Epithelial cell of prostate (primary cell): ENCODE measurements at places on chromosomes 11 and 22.

DNA sequence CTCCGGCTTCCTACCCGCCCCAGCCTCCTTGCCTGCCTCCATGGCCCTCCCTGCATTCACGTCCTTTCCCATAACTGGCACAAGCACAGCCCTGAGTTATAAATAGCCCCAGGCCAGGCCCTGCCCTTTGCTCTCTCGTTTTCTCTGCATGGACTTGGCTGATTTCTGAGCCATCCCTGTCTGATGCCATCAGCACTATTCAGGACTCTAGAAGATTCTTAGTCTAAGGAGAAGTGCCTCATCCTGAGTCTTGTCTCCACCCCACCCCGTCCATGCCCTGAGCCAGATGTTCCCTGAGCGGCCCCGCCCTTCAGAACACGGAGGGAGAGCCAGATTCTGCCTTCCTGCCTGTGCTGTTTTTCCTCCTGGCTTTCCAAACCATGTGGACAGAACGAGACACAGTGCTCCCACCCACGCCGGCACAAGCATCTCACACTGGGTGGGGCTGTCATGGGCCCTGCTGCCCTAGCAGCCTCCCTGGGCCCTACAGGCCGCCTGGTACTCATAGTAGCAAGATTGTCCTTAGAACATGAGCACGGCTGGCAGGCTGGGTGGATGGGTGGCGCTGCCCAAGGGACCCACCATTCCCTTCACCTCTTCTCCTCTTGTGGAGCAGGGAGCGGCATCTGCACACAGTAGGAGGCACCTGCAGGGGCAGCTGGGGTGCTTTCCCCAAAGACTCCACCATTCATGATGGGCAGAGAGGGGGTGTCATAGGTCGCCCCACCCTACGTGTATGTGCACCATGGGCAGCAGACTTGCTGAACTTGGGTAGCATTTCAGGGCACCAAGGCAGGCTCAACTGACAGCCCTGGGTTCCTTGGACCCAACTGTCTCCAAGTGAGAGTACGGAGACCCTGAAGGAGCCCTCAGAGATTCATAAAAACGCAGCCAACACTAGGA lies 76.9 kb downstream of the BCR start:
- DNase-seq: no peak

DNA sequence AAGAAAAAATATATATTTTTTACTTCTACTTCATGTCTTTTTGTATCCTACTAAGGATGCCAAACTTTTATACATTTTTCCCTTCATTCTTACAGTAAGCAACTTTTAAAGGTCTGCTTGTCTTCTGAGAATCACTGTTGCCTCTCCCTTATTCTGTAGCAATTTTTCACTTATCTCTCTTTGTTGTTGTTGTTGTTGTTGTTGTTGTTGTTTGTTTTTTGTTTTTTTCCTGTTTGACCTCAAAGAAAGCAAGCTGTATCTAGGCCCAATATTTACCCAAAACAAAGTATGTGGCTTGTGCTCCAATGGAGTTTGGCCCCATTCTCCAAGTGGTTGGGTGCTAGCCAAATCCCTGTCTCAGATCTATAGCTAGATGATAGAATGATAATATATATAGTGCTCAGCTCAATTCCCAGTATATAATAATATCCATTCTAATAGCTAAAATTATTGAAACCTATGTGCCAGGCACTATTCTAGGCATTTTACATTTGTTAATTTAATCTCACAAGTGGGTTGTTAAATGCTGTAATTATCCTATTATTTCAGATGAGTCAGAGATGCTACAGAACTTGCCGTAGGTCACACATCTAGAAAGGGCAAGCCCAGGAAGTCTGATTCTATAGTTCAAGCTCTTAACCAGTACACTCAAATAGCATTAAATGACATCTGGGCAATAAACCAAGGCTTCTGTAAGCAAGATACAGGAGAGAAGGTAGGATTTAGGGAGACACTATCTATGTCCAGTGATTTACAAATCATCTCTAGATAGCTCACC lies 205.1 kb upstream of the PITPNB start:
- DNase-seq: no peak

DNA sequence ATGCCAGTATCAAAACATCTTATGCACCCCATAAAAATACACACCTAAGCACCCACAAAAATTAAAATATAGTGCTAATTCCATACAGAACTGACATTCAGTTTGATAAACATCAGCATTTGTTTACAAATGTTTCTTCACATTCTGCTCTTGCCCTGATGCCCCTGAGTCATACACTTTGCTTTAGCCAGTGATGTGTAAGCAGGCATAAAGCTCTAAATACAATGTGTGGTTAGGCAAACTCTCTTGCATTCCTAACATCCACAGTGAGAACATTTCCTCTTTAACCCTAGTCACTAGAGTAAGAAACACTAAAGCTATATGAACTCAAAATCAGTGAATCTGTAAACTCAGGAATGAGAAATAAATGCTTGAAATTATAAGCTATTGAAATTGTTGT lies 1060.7 kb downstream of the FAM181B start:
- DNase-seq: peak; percentile 44

DNA sequence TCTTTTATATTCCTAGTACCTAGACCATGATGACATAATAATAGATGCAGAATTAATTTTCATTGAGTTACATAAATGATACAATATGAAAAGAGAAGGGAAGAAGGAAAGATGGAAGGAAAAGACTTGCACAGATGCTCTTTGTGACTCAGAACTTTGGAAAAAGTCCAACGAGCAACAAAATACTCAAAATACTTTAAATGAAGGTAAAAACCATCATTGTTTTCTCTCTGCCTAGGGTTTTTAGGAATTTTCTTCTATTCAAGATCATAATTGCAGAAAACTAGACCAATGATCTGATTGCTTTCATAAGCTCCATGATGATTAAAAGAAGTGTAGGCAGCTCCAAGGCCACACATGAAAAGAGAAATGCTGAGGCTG lies 276.9 kb downstream of the KIRREL3 start:
- DNase-seq: no peak

DNA sequence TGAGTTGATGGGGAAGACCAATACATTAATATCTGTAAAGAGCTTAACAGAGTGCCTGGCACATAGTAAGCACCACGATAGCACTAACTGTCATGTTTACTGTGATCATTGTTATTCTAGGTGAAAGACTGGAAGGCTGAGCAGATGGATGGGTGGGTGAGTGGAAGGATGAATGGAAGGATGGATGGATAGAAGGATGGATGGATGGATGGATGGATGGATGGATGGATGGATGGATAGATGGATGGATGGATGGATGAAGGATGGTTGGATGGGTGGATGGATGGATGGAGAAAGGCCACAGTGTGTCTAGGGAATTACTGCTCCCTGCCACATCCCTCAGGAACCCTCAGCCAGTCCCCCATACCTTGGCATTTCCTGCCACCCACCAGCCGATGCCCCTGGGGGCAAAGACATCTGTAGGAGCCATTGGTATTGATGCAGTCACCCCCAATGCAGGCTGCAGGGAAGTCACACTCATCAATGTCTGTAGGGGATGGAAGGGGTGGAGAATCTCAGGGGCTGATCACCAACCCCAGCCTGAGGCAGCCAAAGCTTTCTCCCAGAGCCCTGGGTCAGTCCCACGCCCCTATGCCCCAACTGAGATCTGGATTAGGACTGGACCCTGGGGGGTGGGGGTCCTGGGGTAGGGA lies 15.3 kb downstream of the LTBP3 start:
- no peak for DNase-seq

DNA sequence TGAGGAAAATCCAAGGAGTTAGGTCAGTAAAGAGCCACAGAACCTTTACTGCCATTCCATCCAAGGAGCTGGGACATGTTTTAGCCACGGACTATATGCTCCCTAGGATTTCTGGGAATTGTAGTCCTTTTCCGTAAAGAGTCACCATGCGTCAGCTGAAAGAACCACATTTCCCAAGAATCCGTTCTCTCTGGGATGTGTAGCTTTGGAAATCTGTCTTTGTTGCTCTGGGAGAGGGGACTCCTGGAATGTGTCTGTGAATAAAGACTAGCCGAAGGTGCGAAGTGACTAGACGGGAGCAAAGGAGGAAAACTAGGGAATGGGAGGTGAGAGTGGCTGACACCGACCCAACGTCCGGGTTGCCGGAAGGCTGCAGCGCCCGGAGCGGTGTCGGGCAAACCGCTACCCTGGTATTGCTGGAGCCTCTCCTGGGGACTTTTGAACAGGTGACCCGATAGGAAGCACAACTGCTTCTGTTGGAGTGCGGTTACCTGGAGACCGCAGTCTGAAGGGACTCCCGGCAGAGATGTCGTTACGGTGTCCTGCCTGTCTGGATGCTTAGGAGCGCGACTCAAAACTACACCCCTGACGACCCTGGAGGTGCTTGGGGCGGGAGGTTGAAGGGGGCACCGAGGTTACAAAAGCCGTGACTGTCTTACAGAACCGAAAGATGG lies at the start of gene IFTAP:
IFTAP (plus strand) TSS at position 187 of the 674 bp plus-strand sequence. CDS start 15,602 bp downstream, outside the sequence.
- DNase-seq: peak; percentile 57

DNA sequence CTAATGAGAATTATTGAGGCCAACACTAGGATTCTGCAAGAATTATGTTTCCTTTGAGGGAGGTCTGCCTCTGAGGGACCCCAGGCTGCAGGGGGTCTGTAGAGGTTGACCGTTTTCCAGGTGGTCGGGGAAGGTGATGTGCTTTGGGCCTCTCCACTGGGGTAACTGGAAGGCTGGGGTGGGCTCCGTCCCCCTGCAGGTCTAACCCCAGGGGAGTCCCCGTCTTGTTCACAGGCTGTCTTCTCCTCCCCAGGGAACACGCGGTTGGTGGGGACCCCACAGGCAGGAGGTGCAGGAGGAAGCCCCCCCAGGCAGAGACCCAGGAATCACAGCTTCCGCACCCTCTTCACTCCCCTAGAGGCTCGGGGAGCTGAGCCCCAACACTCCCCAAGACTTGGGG lies 726.4 kb downstream of the BRD1 start:
- no peak for DNase-seq

GRCh38 chr11:107468596-107468995 lies 11.0 kb upstream of the CWF19L2 start:
- no peak for DNase-seq

- DNase-seq: no peak
Observed at GRCh38 chr11:43067681-43068080, 244.1 kb upstream of the API5 start.

DNA sequence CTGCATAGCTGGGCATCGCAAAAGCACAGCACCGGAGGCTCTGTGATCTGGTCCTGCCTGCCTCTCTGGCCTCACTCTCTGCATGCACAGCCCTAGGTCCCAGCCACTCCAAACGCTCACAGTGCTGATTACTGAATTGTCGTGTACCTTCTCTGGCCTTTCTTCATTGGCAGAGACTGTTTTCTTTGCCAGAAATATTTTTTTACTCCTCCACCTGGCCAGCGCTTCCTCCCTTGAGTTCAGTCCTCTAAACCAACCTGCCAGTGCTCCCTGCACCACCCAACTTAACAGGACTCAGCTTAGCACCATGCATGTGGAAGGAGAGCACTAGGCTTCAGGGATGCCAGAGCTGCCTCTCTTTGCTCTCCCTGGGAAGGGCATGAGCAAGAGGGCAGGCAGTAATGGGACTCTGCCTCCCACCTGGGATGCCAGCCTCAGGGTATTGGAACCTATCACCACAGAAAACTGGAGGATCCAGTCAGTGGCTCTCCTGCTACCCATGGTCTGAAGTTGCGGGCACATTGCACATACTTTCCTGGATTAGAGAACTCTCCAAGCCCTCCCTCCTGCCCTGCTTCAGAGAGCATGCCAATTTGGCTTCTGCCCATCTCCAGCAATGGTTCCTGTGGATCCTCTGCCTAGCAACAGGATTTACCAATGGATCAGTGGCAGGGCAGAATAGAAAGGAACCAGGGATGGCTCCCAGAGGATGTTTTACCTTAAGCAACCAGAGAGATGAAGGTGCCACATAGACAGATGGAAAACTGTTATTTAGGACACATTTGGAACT lies 37.0 kb upstream of the GNAZ start:
- no peak for DNase-seq

- DNase-seq: no peak
Observed at GRCh38 chr11:96329855-96330510, 13.0 kb downstream of the MAML2 start.

GRCh38 chr22:17396516-17396915 lies 27.3 kb downstream of the CECR2 start:
- no peak for DNase-seq

DNA sequence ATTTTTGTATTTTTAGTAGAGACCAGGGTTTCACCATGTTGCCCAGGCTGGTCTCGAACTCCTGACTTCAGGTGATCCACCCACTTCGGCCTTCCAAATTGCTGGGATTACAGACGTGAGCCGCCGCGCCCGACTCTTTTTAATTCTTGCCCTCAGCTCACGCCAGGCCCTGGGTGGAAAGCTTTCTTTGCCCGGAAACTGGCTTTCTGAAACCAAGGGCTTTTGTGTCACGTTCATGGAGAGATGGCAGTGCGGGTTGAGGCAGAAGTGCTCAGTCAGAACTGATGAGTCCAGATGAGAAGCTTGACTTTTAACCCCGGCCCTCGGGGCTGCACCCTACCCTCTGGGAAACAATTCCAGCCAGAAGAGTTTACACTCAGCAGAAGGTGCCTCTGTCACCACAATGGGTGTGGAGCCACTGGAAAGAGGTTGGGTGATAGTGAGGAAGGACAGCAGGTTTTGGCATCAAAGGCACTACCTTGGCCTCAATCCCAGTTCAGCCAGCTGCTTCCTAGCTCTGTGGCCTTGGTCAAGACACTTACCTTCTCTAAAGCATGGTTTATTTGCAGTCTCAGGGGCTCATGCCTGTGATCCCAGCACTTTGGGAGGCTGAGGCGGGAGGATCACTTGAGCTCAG lies 890 bp upstream of the ARFGAP3 start:
- no peak for DNase-seq

DNA sequence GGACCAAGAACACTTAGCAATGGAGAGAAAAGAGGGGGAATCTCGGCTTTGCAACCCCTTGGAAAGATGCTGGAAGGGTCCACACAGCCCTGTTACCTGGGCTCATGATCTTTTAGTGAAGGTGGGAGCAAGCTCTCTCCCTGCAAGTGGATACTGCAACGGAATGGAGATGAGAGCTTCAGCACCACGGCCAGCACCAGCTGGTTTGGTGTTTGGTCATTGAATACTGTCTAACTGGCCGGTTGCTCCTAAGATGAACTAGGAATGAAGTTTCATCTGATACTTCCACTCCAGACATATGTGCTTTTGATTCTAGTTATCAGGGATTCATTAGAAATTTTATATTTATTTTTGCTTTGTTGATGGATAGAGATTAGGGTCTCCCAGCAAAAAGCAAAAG lies 16.3 kb downstream of the HTR3A start:
- no peak for DNase-seq
